ENCODE measurements at places on chromosomes 16 and 17.

- DNase-seq, result no peak
These were observed 13.1 kb downstream of the TBC1D24 start for GRCh38 chr16:2487903-2488531.

DNA sequence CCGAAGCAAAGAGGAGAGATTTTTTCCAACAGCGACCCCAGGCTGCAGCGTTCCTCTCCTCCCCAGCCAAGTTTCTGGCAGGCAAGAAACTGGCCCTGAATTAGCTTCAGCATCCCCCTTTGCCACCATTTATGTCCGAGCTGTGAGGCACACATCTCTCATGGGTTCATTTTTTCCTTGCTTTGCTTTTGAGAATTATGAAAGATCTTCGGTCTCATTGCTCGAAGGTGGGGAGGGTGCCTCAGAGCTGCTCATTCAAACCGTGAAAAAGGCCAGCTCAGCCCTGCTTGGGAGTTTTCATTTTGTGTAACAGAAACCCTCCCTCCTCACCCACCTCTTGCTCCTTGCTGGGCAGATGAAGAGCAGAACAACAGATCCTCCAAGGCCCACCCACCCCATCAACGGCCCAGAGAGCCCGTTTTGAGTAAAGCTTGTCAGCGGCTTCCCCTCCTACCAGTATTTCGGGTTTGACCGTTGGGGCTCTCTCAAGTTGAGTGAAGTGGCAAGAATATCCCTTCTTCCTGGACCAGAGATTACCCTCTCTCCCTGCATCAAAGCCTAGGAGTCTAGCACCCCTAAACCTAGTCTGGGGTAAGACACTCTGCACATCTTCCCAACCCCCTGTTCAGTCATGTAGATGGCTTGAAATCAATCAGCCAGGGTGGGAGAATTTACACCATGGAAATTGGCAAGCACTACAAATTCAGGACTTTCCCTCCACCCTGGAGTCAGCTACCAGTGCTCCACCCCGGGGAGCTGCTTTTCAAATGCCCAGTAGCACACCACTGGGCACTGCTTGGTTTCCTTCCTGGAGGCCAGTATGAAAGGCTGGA lies 1.8 kb downstream of the CCR7 start:
- DNase-seq, result no peak

DNA sequence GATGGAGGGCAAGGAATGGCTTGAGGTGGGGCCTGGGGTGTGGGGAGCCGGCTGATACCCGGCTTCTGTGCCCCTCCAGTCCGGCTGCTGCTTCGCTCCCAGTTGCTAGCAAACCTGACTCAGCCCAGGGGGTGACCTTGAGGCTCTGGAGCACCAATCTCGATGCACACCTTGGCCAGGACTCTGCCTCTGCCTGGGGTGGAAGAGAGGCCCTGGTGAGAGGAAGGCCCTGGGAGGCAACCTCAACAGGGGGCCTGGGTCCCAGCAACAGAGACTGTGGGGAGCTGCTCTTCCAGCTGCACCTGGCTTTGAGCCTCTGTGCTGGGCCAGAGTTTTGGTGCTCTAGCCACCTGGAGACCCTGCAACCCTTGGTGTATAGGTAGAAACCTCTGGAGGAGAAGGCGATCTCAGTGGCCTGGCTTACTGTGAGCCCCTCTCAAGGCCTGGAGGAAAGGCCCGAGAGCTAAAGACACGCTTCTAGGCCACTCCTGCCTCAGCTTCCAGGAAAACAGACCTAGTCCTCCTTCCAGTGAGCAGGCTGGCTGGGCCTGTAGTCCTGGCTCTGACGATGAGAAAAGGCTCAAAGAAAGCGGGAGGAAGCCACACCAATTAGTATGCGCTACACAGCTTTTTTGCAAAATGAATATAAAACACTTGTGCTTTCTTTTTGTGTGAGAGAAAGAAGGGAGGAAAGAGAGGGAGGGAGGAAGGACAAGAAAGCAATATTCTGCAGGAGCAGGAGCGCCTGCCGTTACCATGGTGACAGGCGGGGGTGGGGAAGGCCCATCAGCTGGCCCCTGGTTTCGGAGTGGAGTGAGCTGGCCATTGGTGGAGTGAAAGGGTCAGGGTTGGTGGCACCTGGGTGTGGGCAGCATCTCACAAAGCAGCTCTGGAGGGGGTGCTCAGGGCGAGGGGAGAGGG lies 51.0 kb downstream of the VAC14 start:
- no peak for DNase-seq

DNA sequence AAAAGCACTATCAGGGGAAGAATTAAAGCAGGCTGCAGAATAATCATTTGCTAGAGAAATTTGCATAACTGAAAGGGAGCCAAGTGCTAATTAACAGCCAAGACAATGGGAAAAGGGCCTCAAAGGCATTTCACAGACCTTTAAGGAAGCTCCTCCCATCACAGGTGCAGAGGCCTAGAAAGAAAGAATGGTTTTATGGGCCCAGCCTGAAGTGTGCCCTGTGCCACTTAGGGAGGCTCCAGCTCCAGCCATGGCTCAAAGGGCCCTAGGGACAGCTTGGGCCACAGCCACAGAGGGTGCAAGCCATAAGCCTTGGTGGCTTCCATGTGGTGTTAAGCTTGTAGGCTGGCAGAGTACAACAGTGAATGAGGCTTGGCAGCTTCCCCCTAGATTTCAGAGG lies 50.1 kb downstream of the RNF112 start:
- no peak for DNase-seq

- no peak for DNase-seq
These were observed 30.5 kb downstream of the DHX38 start for GRCh38 chr16:72124148-72124547.

- DNase-seq, result no peak
These were observed 563 bp downstream of the ZNF771 start for GRCh38 chr16:30407804-30408534.
